ENCODE measurements at places on chromosomes 11 and 22.
A peak's percentile ranks its signal among the peaks of the same experiment; 100 is the strongest.

DNA sequence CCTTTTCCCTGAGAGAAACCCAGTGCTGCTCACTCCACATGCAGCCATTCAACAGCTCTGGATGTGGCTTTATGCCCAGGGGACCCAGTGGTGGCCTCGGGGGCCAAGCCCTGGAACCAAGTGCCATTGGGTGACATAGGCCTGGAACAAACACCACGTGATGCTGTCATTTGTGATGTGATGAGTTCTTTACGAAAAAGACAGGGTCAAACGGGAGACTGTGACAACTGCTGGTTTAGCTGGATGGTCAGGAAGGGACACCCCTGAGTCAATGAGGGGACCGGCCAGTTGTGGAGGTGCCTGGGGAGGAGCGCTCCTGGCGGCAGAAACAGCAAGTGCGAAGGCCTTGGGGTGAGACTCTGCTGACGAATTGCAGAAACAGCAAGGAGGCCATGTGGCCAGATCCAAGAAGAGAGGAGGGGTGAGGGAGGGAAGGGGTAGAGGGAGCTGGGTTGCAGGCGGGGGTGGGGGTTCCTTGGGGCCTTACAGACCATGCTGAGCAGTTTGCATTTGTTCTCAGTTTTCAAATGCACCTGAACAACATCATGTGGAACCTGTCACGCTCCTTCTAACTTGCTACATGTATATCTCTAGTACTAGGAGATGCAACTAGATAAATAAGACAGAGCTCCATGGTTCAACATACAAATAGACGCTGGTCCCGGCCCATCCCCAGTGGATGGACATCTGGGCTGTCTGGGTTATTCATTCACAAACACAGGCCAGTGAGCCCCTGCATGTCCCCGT is 56.1 kb downstream of the IGLL5 start:
- DNase-seq, result no peak

GRCh38 chr22:48897645-48898370 is 929.9 kb downstream of the BRD1 start:
- no peak for DNase-seq

DNA sequence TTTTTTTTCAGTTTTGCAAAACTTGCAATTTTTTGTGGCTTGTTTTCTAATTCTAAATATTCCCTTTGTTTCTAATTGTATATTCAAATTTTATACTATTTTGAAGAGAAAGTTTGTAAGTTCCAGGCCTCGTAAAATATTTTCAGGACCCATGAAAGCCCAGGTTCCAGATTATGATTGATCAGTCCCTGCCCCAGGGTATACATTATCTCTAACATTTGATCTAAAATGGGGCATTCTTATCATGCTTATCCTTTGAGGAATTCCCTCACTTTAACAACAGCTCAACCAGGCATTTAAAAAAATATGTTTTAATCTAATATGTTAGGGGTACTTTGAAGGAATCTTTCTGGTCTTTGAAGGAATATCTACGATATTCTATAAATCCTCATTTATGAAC is 26.4 kb downstream of the CYB5R2 start:
- DNase-seq, result no peak

- DNase-seq, result no peak
Measured at GRCh38 chr11:118640332-118641154, 33.1 kb downstream of the PHLDB1 start.

- no peak for DNase-seq
Measured at GRCh38 chr11:11425806-11426205, 72.8 kb upstream of the CSNK2A3 start.

GRCh38 chr22:20571531-20572007 is 64.2 kb downstream of the MED15 start:
- peak; percentile 51 for DNase-seq

- no peak for DNase-seq
Measured at GRCh38 chr11:92626624-92627023, 342.8 kb upstream of the MTNR1B start.

- DNase-seq, result no peak
Measured at GRCh38 chr11:122791836-122792235, 46.5 kb upstream of the CRTAM start.

DNA sequence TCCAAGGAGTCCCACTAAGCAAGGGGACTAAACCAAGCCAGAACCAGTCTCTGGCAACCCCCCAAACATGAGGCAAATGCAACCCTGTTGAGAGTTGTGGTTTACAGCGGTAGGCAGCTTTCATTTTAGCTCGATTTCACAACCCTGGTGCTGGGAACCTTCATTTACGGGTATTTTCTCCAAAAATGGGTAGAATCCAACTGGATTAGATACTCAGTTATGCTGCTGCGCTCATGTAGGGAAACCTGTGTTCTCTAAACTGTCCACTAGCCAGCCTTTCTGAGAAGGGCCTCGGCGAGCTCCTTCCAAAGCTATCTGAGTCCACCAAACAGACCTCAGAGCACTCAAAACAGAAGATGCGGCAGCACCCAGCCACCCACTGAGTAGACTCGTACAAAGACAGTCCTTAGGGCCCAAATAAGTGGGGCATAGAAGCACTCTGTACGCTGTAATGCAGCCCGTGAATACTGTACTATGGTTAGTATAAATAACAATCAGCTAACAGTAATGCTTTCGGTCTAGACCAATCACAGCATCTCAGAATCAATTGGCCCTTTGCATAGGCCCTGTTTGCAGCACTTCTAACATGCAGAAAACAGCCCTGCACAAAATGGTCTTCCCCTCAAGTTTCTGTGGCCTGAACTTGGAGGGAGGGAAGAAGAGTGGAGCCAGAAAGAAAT is 104.7 kb downstream of the ETS1 start:
- DNase-seq, result no peak

- no peak for DNase-seq
Measured at GRCh38 chr11:99881610-99882009, 805.5 kb upstream of the ARHGAP42 start.

DNA sequence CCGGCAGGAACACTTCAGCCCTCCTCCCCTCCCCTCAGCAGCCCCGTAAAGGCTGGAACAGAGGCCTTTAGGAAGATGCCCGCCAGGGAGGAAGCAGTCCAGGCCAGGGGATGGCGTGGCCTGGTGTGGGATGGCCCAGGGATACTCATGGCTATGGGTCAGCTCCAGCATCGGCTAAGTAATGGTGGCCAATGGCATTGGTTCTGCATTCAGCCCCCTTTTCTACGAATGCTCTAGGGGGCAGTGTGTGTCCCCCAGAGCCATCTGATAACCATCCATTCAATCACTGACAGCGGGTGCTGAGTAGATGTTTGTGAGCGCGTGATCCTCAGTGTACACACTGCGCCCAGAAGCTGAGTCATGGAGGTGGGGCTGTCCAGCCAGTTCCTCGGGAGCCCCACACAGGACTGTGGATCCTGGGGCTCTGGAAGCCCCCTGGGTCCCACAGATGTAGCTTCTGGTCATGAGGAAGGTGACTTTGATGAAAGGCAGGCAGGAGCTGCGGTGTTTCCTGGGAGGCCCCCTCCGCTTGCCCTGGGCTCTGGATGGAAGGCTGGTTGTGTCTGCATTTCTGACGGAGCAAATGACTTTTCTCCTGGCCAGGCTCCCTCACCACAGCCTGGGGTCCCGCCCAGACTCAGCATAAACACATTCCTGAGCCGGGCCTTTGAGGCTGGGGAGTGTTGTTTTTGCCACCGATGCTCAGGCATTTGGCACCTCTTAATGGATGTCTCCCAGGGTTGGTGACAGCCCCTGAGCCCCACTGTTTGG is 46.5 kb downstream of the FBLN1 start:
- DNase-seq, result no peak

DNA sequence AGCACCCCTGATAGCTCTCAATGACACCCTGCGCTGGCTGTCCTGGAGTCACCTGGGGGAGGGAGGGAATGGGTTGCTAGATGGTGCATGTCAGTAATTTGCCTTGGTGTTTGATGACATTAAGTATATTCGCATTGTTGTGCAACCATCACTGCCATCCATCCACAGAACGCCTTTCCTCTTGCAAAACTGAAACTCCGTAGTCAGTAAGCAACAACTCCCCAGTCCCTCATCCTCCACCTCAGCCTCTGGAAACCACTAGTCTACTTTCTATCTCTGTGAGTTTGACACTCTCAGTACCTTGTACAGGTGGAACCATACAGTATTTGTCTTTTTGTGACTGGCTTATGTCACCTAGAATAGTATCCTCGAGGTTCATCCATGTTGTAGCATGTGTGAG is 62.6 kb downstream of the PKNOX2 start:
- DNase-seq, result no peak

DNA sequence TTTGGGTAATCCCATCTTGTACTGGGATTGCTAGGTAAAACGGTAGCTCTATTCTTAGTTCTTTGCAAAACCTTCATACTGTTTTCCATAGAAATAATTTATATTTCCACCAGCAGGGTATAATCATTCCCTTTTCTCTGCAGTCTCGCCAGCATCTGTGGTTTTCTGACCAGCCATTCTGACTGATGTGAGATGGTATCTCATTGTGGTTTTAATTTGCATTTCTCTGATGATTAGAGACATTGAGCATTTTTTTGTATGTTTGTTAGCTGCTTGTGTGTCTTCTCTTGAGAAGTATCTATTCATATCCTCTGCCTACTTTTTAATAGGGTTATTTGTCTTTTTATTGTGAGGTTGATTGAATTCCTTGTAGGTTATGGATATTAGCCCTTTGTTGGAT is 220.9 kb downstream of the PGR start:
- DNase-seq, result no peak

DNA sequence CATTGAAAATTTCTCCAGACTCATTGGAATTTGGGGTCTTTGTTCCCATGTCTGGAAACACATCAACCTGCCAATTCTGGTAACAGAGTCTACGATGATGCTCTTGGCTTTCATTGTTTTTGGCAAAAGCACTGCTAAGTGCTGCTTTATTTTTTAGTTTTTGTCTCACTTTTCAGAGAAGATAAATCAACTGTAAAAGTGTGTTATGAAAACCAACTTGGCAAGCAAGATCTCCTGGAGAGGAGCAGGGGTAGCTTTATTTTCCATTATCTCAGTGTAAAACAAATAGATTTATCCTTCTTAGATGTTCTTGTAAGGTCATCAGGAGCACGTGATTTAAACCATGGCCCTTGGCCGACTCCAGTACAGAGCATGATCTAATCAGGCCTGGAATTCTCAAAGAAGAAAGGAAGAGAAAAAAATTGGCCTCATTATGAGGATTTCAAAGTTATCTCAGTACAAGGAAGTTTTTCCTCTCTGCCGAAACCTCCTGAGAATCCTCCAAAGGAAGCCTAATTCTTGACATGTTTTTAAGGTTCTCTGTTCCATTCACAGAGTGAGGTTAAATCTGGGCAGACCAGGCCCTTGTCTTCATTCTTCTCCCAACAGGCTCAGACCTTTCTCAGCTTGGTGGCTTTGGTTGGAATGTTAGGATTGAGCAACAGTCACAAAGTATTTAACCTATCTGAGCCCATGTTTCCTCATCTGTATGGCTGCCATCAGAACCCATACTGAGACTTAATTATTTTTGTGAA is 16.4 kb upstream of the PAMR1 start:
- DNase-seq, result no peak

- DNase-seq, result peak; percentile 10
Measured at GRCh38 chr11:67504950-67505581, at the start of gene PITPNM1. Gene PITPNM1 (minus strand): TSS chr11:67505363. CDS start chr11:67504180, 1,183 bp downstream.

- no peak for DNase-seq
Measured at GRCh38 chr22:42877597-42878340, 20.7 kb upstream of the ARFGAP3 start.

DNA sequence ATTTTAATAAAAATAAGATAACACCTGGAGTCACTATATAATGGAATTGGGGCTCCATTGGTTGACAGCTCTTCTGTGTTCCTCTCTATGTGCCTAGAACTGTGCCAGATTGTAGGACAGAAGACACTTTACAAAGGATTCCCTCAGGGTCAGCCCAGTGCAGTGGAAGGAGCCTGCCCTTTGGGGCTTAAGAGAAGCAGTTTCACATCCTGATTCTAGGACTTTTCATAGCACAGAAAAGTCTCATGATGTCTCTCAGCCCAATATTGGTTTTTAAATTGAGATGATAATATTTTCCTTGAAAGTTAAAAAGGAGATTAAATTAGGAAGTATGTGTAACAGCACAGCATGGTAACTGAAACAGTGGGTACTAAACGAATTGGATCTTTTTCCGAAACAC is 7.1 kb downstream of the PLAAT4 start:
- no peak for DNase-seq

DNA sequence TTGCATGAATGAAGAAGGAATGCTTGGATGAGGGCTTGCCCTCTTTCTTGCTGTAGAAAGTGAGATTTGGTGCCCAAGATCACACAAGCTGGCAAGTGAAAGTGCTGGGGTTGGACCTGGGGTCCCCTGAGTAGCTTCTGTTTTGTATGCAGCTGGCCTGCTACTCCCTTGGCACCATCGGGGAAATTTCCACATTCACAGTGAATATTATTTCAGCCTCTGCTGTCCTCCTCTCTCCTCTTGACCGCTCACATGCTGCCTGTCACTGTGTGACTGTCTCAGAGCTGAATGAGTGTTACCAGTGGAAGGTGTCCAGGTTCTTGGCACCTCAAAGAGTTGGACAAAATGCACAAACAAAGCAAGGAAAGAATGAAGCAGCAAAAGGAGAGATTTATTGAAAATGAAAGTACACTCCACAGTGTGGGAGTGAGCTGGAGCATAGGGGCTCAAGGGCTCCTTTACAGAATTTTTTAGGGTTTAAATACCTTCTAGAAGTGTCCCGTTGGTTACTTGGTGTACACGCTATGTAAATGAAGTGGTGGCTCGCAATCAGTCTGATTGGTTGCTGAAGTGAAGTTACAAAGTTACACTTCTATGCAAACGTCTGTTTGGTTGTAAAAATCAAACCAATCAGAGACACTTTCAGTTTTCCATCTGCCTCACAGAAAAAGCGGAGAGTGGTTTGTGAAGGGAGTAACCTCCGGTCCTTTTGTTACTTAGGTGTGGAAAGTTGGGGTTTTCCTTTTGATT is 87.4 kb downstream of the DEPDC5 start:
- no peak for DNase-seq

DNA sequence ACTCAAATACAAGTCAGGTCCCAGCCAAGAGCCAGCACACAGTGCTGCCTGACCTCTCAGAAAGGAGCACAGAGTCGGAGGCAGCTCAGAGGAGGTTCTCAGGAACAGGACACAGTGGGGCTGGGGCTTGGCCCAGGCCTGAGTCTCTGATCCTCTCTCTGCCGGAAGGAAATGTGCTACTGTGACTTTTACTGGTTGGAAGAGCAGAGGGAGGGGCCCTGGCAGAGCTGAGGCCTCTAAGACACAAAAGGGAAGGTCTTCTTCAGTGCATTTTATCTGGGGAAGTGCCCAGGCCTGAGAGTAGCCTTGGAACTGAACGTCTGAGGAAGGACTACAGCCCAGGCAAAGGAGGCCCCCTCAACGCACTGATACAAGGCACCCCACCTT is 16.2 kb upstream of the CASTOR1 start:
- no peak for DNase-seq

DNA sequence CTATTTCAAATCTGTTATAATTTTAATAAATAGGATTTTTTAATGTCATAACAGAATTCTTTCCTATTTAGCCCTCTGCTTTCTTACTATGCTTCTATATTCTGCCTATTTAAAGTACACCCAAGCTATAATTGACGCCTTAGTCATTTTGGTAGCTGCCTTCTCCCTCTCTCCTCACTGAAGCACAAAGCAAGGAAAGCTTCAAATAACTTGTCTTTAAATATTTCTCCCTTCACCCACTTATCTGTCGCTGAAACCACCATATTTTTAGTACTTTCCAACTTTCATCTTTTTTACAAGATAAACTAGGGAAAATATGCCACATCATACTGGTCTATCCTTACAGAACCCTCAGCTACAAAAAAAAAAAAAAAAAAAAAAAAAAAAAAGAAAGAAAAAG is 127.9 kb downstream of the ENTHD1 start:
- DNase-seq, result no peak

GRCh38 chr11:70175236-70175698 is 27.8 kb upstream of the FADD start:
- no peak for DNase-seq

Measured in stimulated activated CD8-positive, alpha-beta memory T cell treated with anti-CD3 and anti-CD28 coated beads, Interleukin-7, amount 100 ng/mL, for 4 hours (primary cell).